ENCODE measurements at places on chromosomes 2 and 18. TPM values are rescaled to one million over a fixed set of nuclear protein-coding genes. Genes with fewer than 3 reads are reported as not detected.

EIF2AK3 gene
- 24.8 TPM for total RNA-seq

SPATA3 gene
- total RNA-seq, result not detected

SERPINB11 gene
- total RNA-seq, result not detected

FAM136A gene
- 75.9 TPM for total RNA-seq

SKOR2 gene
- not detected for total RNA-seq

EVX2 gene
- total RNA-seq, result not detected

DPYSL5 gene
- total RNA-seq, result not detected

GRB14 gene
- total RNA-seq, result not detected

ASB3 gene
- total RNA-seq, result 19.1 TPM

FAM237A gene
- total RNA-seq, result not detected

GYPC gene
- 85.2 TPM for total RNA-seq

MPP4 gene
- not detected for total RNA-seq

GKN2 gene
- total RNA-seq, result not detected

RPRM gene
- total RNA-seq, result not detected

LRRTM1 gene
- total RNA-seq, result not detected

ARHGAP25 gene
- total RNA-seq, result 1.0 TPM

DSC3 gene
- total RNA-seq, result 1.8 TPM

STPG4 gene
- not detected for total RNA-seq

B3GNT7 gene
- total RNA-seq, result 10.1 TPM

ACTG2 gene
- 0.97 TPM for total RNA-seq

KIAA2012 gene
- not detected for total RNA-seq

DLGAP1 gene
- 4.1 TPM for total RNA-seq

TP53I3 gene
- 10.9 TPM for total RNA-seq

ABCB11 gene
- total RNA-seq, result not detected

ZSWIM2 gene
- not detected for total RNA-seq

CLASP1 gene
- 53.4 TPM for total RNA-seq

SPC25 gene
- total RNA-seq, result 18.7 TPM

MTHFD2 gene
- total RNA-seq, result 192 TPM

LCT gene
- total RNA-seq, result 0.11 TPM

AQP12A gene
- not detected for total RNA-seq

ARHGAP28 gene
- not detected for total RNA-seq

TTR gene
- 1.2 TPM for total RNA-seq

KCNG3 gene
- total RNA-seq, result not detected

All from GM12878 (cell line).